ENCODE measurements at places on chromosomes 5 and 9. TPM values are rescaled to one million over a fixed set of nuclear protein-coding genes. Genes with fewer than 3 reads are reported as not detected.

The TGFBR1 gene
- 39.7 TPM for total RNA-seq

The RASGEF1C gene
- total RNA-seq, result not detected

The LECT2 gene
- total RNA-seq, result not detected

The EIF4E1B gene
- not detected for total RNA-seq

The IFNA13 gene
- not detected for total RNA-seq

Data from activated CD8-positive, alpha-beta memory T cell treated with anti-CD3 and anti-CD28 coated beads for 36 hours (primary cell).